ENCODE measurements at places on chromosomes 13 and 19.

DNA sequence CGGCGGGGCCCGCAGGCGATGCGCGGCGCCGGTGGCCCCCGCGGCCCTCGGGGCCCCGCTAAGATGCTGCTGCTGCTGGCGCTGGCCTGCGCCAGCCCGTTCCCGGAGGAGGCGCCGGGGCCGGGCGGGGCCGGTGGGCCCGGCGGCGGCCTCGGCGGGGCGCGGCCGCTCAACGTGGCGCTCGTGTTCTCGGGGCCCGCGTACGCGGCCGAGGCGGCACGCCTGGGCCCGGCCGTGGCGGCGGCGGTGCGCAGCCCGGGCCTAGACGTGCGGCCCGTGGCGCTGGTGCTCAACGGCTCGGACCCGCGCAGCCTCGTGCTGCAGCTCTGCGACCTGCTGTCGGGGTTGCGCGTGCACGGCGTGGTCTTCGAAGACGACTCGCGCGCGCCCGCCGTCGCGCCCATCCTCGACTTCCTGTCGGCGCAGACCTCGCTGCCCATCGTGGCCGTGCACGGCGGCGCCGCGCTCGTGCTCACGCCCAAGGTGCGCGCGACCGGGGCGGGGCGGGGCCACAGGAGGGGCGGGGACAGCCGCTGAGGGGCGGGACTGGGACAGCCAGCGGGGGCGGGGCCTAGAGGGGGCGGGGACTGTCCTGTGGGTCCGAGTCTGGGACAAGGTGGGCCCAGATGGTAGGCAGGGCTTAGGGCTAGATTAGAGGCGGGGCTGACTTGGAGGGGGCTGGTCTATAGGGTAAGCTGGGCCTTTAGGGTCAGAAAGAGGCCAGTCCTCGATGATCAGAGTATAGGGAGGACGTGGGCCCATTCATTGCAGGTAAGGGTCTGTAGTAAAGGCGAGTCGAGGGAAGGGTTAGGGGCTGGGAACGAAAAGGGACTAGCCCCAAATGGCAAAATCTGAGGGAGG is 5.1 kb downstream of the GRIN2D start:
- peak; percentile 91 for DNase-seq

DNA sequence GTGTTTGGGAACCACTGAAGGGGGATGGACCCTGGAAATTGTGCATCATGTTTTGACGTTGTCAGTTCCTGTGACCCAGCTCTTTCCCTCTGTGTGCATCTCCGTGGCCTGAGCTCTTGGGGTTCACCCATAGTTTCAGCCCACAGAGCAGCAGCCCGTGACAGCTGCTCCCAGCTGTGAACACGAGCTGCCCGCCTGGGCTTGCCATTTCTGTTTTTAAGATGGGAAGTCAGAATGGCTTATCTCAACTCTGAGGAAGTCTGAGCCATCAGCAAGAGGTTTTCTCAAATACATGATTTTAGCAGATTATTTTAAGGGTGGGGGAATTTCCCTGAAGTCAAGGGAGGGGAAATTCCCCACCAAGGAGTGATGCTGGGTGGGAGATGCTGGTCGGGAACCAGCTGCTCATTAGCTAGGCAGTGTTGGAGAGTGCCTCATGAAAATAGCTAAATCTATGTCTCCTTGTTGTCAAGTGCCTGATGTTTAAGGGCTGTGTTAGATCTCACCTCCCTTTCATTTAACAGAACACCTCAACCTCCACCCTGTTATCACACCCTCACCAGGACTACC is 34.8 kb upstream of the C1QTNF9 start:
- peak; percentile 79 for DNase-seq

- DNase-seq, result peak; percentile 34
These were observed 339.0 kb downstream of the RFC3 start for GRCh38 chr13:34156841-34157365.

GRCh38 chr13:65330691-65331090 is 1899.4 kb downstream of the PCDH9 start:
- no peak for DNase-seq

DNA sequence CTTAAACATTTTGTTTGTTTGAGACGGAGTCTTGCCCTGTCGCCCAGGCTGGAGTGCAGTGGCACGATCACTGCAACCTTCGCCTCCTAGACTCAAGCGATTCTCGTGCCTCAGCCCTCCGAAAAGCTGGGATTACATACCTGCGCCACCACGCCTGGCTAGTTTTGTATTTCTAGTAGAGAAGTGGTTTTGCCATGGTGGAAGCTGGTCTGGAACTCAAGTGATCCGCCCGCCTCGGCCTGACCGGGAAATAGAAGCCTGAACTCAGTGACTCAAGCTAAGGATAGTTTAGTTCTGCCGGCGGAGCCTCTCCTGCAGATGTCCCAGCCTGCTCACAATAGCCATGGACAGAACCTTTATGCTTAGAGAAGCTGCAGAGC is 53.0 kb upstream of the ZNF254 start:
- peak; percentile 59 for DNase-seq

GRCh38 chr13:28251466-28251865 is 113.1 kb downstream of the PAN3 start:
- no peak for DNase-seq

DNA sequence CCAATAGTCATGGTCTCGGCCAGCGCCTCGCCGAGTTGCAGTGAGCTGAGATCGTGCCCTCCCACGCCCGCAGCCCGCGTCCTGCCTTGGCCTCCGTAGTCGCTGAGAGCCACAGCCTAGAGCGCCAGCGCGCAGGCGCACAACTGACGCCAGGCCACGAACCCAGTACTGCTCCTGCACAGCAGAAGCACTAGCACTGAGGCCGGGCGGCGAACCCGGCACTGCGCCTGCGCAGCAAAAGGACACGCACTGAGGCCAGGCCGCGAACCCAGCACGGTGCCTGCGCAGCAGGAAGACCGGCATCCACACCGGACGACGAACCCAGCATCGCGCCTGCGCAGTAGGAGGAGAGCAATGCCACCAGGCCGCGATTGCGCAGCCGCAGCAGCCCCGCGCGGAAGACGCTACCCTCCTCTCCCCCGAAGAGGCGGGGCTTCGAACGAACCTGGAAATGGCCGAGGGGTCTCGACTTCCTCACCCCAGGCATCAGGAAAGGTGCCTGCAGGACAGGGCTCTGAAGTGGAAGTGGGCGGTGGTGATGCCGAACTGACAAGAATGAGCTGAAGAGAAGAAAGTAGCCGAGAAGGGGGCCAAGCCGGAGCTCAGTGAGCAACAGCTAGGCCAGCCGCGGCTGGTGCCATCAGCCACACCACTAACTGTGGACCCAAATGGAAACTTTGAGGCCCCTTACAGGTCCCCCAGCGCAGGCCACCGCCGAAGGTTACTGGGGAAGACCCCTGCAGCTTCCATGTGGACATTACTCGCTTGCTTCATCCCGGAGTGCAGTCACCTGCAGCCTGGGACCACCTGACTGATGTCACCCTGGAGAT is 7.5 kb downstream of the F10 start:
- no peak for DNase-seq

DNA sequence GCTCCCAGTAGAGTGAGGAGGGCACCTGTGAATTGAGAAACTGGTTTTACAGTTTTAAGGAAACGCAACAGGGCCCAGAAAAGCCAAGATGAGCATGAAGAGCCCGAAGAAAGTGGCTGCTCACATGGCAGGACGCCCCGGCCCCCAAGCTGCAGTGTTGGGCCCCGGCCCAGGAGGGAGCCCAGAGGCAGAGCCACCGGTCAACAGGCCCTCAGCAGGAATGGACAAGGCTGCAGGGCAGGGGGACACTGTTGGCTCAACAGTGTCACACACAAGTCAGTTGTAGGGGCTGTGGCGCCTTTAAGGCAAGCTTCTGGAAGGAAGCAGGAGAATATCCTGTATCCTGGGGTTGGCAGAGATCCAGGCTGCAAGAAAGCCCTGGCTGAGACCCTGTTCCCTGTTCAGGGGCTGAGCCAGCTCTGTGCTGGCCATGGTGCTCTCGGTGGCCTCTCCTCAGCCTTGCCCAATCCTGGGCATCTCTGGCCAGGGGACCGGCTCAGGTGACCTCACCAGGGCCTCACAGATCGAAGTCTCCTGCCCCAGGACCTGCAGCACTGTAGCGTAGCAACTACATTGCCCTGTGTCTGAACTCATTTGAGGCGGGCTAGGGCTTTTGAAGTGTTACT is 28.0 kb downstream of the UPF1 start:
- no peak for DNase-seq

DNA sequence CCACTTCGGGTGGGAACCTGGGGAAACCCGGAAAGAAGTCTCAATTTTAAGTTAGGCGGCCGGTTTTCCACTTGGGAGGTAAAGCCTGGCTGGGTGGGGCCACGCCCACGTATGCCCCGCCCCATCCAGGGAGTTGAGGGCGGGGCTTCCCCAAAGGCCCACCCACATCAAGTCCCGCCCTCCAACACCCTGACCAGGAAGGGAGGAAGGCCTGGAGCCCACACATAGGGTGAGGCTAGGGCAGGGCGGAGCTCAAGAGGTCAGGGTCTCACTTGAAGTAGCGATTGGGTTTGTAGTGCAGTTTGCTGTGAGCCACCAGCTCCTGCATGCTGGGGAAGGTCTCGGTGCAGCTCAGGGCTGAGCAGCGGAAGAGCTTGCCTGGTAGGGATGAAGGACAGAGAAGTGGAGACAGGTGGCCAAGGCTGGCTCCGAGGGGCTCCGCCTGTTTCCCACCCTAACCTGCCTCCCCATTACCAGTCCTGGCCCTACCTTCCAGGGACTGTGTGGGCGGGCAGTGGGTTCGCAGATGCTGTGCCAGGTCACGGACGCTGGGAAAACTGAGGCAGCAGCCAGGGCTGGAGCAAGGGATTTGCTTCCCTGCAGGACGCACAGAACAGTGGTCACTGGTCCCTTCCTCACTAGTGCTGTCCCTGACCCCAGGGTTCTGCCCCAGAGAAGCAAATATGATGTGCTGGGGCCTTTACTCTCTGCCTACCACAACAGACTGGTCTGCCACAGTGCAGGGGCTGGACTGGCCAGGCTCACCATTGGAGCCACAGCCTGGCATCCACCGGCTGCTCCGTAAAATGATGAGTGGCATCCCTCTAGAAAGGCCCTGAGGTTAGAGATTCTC is 1.6 kb downstream of the ZNF414 start:
- DNase-seq, result peak; percentile 57

DNA sequence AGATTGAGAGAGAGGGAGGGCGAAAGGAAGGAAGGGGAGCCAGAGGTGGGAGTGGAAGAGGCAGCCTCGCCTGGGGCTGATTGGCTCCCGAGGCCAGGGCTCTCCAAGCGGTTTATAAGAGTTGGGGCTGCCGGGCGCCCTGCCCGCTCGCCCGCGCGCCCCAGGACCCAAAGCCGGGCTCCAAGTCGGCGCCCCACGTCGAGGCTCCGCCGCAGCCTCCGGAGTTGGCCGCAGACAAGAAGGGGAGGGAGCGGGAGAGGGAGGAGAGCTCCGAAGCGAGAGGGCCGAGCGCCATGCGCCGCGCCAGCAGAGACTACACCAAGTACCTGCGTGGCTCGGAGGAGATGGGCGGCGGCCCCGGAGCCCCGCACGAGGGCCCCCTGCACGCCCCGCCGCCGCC is at the start of gene TNFSF11:
TSS of gene TNFSF11 (plus strand) at position 142 of the 400 bp plus-strand sequence. CDS start at position 294, 152 bp downstream.
- DNase-seq, result peak; percentile 63

DNA sequence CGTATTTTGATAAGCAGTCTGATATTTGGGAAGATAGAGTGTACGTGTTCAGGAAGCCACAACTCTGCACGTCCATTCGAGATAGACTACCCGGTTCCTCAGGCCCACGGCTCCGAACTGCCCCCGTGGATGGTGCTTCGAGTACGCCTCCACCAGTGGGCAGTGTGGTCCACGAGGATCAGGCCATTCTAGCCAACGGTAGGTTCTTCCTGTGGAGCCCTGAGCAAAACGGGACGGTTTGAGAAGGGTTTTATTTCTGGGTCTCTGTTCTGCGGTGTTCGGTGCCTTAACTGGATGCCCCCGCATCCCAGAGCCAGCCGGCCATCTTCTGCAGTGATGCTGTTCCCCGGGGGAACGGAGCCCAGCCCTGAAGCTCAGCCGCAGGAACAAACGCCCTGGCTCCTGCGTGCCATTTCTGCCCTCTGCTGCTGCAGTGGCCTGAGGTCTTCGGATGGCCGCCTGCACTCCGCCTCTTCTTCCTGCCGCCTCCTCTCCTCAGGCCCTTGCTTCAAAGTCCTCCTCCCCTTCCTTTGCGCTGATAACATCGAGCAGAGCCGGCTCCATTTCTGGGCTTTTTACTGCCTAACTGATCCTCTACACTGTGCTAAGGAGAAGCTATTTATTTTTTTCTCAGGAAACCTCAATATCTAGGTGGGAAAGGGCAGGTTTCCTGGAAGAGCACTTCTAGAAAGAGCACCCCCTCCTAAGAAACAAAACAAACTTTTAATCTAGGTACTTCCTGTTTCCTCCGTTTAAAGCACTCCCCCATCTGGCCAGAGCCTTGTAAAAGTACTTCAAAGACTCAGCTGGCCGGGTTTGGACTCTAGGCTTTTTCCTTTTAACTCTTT is 36.2 kb upstream of the SLC46A3 start:
- DNase-seq, result peak; percentile 31

All from GM13976 (cell line).